Dermis microvascular lymphatic vessel endothelial cell (primary cell): ENCODE measurements at places on chromosomes 1 and 21. TPM values are rescaled to one million over a fixed set of nuclear protein-coding genes. Genes with fewer than 3 reads are reported as not detected.

The ZNF695 gene
- 1.0 and 2.4 TPM in 2 replicates for total RNA-seq

DNA sequence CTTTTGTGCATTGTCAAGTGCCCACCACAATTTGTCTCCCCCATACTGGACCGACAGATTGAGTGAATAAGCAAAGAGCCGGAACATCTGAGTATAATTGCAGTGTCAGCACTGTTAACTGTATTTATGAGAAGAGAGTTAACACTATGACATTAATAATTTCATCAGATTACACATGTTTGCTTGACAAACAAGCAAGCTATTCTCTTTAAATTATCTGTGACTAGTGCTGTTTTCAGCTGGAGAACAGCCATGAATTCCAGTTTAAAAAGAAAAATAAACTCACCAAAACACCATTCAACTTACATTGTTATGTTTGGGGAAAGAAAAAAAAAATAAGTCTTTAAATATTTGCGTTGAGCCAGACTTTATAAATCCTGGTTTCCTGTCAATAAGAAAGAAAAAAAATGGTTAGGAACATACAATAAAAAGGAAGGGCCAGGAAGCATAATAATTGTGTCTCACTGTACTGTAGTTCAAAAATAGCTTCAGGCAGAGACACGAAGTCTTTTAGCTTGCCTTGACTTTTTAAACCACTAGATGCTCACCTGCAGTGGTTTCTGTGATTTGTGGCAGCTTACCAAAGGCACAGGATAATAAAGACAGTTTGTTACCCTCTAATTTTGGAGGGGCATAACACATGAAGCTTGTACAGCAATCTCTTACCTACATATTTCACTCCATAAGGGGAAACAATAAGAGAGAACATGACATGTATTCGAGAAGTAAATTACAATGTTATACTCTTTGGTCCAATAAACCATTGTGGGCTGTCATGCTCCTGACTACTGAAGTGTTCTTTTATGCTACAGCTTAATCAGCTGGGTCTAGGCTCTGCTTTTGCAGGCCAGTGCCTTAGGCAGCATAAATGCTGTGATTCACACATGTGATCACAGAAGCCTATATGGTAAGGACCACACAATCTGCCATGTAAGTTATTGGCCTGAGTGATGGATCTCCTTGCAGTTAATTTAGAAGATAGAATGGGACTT lies 302.0 kb upstream of the ADGRL2 start:
- no peak for DNase-seq

DNA sequence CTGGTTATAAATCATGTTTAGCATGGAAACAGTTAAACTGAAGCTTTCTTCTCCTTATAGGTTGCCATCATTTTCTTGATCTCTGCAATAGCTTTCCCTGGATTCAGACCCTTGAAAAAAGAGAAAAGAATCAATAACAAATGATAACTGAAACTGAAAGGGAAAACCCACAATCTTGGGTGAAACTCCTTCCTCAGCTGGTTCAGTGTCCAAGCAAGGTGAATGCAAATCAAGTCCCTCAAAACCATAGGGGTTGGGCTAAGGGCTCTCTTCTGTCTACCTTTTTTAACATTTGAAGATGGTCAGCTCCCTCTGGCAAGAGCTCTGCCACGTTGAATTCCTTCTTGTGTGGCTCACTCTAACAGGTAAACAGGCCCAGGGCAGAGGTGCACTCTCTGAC lies 7.1 kb upstream of the ATP13A2 start:
- DNase-seq = no peak

DNA sequence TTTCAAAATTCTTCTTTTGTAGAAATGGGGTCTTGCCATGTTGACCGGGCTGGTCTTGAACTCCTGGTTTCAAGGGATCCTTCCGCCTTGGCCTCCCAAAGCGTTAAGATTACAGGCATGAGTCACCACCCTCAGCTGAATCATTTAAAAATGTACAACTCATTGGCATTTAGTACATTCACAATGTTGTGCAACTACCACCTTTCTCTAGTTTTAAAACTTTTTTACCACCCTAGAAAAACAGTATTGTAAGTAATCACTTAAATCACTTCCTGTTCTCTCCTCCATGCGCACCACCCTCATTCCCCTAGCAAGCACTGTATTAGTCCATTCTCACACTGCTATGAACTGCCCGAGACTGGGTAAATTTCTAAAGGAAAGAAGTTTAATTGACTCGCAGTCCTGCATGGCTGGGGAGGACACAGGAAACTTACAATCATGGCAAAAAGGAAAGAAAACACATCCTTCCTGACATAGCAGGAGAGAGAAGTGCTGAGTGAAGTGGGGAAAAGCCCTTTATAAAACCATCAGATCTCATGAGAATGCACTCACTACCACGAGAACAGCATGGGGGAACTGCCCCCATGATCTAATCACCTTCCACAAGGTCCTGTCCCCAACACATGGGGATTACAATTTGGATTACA lies 14.4 kb upstream of the THEM5 start:
- DNase-seq = peak; percentile 88

The YBEY gene
- 5.3 and 7.5 TPM in 2 replicates for total RNA-seq

The ADGRB2 gene
- 0.26 and 0.51 TPM in 2 replicates for total RNA-seq
